Uterus (tissue), 4 donors: ENCODE measurements at places on chromosomes 13 and 19. TPM values are rescaled to one million over a fixed set of nuclear protein-coding genes. Genes with fewer than 3 reads are reported as not detected.

Gene IER2
- 108 TPM for total RNA-seq

Gene MBD3L3
- total RNA-seq: not detected

GRCh38 chr13:111846391-111847159, 220.4 kb upstream of the SOX1 start:
- DNase-seq: no peak

DNA sequence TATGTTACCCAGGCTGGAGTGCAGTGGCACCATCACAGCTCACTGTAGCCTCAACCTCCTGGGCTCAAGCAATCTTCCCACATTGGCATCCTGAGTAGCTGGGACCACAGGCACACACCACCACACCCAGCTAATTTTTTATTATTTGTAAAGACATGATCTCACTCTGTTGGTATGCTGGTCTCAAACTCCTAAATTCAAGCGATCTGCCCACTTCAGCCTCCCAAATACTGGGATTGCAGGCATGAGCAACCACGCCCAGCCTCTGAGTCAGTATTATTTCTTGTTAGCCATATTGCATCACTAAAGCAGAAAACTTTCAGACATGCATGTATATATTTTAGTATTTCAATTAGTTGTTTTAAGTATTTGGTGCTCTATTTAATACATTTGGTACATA, 376.4 kb downstream of the GPC6 start:
- no peak for DNase-seq

DNA sequence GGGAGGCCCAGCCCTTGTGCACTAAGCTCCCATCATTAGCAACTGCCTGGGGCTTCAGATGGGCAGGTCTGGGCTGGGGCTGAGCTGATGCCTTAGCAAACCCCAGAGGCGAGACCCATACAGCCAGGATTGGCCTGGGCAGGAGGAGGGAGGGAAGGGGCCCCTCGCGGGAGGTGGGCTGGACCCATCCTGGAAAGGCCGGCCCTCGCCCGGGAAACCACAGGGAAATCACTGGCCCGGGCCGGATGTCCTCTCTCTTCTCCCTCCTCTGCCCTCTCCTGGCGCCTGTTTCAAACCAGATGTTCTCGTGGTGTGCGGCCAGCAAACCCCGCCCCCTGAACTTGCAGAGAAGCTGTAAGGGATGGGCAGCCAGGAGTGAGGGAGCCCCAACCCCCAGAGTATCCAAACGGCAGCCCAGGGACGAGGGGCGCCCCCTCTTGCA, 43.1 kb downstream of the TMEM255B start:
- peak; percentile 71 for DNase-seq

DNA sequence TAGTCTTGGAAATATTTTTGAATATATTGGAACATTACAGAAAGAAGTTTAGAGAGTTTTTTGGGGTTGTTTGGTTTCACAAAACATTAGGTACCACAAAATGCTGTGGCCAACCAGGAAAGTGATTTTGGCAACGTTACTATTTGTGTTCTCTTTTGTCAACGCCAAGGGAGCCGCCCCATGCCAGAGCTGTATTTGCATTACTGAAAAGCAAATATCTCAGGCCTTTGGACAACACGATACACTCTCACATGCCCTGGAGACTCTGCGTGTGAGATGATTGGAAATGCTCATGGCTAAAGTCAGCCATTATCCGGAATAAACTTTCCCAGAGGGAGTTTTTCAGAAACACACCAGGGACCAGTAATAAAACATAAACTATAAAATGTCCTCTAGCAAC, 324.6 kb downstream of the SHISA2 start:
- DNase-seq: no peak

DNA sequence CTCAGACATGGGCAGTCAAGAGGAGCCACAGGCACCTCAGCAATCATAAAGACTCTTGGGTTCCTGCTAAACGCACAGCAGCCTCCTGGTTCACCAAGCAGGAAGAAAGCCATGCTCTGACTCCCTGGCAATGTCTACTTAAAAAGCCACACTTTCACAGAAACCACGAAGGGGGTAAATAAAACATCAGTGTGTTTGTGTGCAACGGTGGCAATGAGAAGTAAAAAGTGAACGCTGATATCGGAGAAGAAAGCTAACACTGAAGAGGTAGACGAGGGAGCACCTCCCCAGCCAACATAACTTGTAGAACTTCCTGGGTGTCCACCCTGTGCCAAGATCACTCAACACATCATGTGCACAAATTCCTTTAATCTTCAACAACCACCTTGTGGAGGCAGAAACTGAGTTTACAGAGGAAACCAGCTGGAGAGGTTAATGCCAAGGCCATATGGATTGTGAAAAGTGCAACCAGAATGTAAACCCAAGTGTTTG, 30.2 kb downstream of the HSPH1 start:
- no peak for DNase-seq

GRCh38 chr13:63249411-63250187, 1834.0 kb upstream of the PCDH20 start:
- no peak for DNase-seq

GRCh38 chr19:48290401-48290770, 20.5 kb downstream of the ZNF114 start:
- peak; percentile 61 for DNase-seq

- DNase-seq: no peak
Measured at GRCh38 chr13:86976521-86977324, 694.4 kb upstream of the SLITRK5 start.

- DNase-seq: no peak
Measured at GRCh38 chr19:4445963-4446703, 11.5 kb downstream of the UBXN6 start.

DNA sequence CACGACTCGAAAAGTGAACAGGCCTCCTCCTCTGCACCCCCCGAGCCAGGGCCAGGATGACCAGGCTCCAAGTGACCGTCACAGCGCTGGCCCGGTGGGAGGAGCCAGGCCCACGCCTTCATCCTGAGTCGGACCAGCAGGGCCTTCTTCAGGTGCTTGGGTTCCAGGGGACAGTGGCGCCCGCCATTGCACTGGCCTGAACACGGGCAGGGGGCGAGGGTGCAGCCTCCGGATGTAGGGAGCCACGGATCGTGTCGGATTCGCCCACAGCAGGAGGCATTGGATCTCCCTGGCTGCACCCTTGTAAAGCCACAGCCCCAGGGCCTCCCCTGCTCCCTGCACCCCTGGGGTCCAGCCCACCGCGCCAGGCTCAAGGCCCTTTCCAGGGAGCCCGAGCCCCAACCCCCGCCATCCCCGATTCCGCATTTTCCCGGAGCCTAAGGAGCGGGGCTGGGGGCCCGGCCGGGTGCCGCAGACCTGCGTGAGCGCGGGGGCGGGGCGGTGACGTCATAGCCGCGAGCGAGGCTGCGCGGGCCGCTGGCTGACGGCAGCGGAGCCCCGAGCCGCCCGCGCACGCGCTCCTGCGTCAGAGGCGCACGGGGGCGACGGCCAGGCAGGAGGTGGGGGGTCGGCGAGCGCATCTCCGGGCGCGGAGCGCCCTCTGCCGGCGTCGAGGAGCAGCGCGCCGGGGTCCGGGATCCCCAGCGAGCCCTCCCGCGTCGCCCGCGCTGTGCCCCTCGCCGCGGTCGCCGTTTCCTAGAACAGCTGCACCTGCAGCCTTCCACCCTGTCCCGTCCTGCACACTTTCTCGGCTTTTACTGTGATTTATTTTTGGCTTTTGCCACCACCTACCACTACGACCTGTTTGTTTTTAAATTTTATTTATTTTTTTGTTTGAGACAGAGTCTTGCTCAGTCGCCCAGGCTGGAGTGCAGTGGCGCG, 1.5 kb upstream of the ATP5F1D start:
- DNase-seq: peak; percentile 93

DNA sequence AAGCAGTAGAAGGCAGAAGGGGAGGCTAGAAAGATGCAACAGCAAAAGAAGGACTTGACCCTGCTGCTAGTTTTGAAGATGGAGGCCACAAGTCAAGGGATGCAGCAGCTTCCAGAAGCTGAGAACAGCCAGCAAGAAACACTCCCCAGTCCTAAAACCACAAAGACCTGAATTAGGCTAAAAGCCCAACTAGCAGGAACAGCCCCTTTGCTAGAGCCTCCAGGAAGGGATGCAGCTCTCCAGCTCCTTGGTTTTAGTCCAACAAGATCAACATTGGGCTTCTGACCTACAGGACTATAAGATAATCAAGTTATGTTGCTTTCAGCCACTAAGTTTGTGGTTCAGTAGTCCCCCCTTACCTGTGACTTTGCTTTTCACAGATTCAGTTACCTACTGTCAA, 10.5 kb upstream of the LATS2 start:
- DNase-seq: no peak
